ENCODE measurements at places on chromosomes 3 and 15.

- DNase-seq: no peak
Observed at GRCh38 chr3:70006089-70006488, 6.6 kb downstream of the SAMMSON start.

DNA sequence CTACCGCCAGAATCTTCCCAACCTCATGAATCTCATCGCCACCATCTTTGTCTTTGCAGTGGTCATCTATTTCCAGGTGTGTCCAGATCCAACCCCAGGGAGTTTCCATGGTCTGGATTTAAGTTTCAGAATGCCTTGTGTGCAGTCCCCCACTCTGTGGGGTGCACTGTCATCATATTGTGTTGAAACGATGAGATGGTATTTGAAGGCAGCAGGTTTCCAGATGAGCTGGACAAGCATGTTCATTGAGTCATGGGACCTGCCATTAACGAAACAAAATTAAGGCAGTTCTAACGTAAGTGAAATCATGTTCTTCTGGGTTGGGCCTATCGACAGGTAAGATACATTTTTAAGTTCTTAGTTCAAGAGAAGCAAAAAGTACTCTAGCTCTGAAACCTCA is 12.7 kb downstream of the SEC61A1 start:
- DNase-seq: no peak

GRCh38 chr3:77377717-77378116 is 337.8 kb downstream of the ROBO2 start:
- DNase-seq: no peak

DNA sequence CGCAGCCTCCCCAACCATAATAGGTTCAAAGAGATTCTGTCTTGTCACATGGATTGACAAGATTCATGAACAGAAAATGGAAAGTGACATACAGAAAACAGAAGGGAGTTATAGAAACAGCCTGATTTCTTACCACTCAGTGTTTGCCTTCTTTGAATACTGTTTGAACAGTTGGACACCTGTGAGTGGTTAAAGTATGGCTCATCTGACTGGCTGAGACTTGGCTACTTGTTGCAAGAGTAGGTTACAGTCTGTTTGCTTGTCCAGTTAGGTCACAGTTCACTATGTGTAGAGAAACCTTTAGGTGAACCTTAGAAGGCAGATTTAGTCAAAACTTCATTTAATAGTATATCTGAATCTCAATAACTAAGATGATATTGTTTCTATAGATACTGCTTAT is 1003.9 kb upstream of the EPHA6 start:
- no peak for DNase-seq

GRCh38 chr3:152269831-152270734 is 1.4 kb downstream of the MBNL1 start:
- DNase-seq: no peak

DNA sequence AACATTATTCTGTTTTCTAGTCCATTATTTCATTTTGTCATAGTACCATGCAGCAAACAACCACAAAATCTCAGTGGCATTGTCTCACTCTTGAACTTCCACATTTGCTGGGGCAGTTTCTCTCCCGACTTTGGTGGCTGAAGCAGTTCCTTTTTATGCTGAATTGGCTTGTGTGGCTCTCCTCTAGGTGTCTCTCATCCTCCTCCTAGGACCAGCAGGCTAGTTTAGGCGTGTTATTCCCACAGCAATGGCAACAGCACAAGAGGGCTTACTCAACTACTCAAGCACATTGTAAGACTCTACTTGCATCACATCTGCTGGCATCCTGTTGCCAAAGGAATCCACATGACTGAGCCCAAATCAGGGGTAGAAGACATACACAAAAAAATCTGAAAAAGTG is 201.8 kb upstream of the KCNH8 start:
- no peak for DNase-seq

- no peak for DNase-seq
Observed at GRCh38 chr3:192901435-192901834, 16.2 kb downstream of the MB21D2 start.

DNA sequence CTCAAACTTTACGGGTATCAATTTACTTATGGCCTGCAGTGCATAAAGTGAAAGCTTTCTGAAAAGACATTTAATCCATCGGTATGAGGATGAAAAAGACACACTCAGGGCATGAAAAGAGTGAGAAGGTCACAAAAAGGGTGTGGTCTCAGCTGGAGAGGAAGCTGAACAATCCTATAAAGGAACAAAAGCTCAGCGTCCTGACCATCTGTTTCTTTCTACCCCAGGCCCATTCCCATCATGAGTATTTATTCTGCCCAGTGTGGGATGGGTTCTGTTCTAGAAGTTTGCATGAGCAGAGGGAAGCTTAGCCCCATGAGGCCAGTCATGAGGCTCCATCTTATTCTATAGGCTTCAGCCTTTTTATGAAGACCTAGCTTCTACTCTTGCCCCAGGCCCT is 144.6 kb downstream of the LPP start:
- no peak for DNase-seq

- no peak for DNase-seq
Observed at GRCh38 chr3:193777524-193777923, 184.5 kb downstream of the OPA1 start.

- DNase-seq: no peak
Observed at GRCh38 chr3:136620436-136620835, 131.7 kb downstream of the STAG1 start.

- DNase-seq: no peak
Observed at GRCh38 chr3:52723935-52724334, 18.0 kb downstream of the SPCS1 start.

GRCh38 chr3:35707904-35708303 is 68.6 kb downstream of the ARPP21 start:
- peak; percentile 0 for DNase-seq

DNA sequence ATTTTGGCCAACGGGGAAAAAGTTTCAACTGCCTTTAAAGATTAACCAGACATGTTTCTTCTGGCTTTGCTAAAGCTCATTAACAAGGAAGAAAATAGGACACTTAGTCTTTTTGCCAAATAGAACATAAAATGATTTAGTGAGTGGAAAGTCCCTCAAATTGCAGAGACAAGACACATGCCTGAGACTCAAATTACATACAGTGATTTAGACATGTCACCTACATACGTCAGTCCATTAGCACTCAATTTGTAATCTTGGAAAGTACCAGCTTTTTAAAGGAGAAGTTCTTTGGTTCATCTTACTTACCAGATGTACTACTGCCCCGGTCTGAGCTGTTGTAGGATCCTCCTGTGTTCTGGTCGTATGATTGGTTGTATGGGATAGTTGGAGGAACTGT is 1134.2 kb downstream of the ROBO1 start:
- no peak for DNase-seq

- DNase-seq: no peak
Observed at GRCh38 chr3:109021556-109021955, 67.9 kb upstream of the GUCA1C start.

- no peak for DNase-seq
Observed at GRCh38 chr15:63448266-63448665, 56.1 kb upstream of the USP3 start.

GRCh38 chr15:84761607-84762131 is 13.3 kb downstream of the ZNF592 start:
- peak; percentile 73 for DNase-seq

DNA sequence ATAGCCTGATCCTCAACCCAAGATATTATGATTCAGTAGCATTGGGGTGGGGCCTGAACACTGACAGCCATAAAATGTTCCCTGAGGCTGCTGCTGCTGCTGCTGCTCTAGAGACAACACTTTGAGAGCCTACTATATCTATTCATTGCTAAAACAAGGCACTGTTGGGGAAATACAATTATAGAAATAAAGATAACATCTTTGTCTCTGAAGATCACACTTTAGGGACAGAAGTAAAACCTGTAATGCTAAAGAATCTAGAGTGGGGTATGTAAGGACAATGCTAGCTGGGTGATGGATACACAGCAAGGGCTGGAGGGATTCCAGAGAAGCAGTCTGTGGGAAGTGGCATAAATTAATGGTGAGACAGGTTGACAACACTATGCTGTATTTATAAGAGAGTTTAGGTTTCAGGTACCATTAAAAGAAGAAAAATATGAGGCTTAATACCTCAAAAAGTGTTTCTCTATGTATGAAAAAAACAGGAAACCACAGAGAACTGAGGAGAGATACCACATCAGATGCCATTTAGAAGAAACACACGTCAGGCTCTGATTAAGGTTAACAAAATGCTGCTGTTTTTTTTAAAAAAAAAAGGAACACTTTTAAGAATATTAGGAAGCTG is 115.9 kb downstream of the CBLB start:
- peak; percentile 61 for DNase-seq

DNA sequence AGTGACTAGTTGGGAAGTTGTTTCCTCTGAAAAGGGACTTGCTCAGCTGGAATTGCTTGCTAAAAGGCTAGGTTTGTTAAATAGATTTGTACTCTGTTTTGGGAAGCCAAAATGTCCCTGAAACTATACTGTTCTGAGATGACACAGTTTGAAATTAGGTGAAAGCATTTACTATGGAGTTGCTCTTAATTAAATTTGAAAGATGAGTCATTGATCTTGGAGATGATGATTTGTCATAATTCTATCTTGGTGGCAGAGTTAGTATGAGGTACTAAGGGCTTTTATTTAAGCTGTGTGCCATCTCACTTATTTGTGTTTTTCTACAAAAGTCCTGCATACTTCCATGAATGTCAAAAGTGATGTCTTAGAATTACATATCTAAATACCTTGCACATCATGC is 320.9 kb downstream of the PTPRG start:
- DNase-seq: no peak

DNA sequence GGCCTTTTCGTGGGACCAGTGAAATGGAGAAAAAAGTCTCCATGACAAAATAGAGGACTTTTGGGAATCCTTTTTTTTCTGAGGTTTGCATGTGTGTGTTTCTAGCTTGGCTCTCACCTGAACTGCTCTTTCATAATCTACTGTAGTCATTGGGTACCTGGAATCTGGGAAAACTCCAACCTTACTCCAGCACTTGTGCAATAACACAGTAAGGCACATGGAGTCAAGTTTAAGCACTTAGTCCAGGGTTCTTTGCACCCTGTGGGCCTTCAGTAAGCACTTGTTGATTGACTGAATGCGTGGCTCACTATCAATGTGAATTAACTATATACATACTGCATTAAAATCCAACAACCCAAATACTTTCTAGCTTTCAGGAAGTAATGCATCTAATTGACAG is 299.5 kb downstream of the ZBTB20 start:
- DNase-seq: no peak
